ENCODE measurements at places on chromosomes 11 and 22.

GRCh38 chr11:61709572-61709971, 29.4 kb downstream of the DAGLA start:
- DNase-seq = no peak

DNA sequence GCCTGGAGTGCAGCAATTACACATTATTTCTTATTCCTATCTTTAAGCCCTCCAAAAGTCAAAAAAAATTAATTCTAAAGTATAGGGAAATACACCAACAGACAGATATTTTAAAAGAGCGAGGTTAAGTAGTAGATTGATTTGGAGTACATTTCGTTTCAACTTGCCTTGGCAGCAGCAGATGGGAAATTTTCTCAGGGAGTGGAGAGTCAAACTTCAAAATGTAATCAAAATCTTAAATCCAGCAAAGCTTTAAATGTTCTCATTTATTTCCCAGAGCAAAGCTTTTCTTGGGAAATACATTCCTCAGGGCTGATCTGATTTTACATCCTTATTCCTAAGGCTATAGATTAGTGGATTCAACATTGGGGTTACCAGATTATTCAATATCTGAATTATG, 21.9 kb upstream of the VWA5A start:
- no peak for DNase-seq

- DNase-seq = no peak
Observed at GRCh38 chr22:43113526-43114251, 3.1 kb downstream of the BIK start.

DNA sequence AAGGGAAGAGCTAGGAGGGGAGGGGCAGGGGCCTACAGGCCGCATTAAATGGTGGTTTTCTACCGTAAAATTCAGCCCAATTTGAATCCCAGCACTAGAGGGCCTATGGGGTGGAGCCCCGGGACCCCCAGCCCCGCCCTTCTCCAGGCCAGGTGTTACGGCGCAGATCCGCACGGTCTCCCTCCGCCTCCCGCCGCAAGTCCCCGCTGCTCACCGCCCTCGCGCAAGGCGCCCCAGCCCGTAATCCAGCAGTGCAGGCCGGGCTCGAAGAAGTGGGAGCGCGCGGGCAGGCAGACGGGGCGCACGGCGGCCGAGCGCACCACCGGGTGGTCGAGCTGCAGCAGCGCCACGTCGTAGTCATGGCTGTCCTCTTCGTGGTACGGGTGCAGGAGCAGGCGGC, 17.3 kb downstream of the KCTD17 start:
- no peak for DNase-seq

GRCh38 chr11:60944490-60945294, 7.3 kb downstream of the SLC15A3 start:
- DNase-seq = no peak

- DNase-seq = no peak
Observed at GRCh38 chr11:35144806-35145205, 5.8 kb downstream of the CD44 start.

- DNase-seq = no peak
Observed at GRCh38 chr11:117702946-117703598, 93.9 kb downstream of the DSCAML1 start.

DNA sequence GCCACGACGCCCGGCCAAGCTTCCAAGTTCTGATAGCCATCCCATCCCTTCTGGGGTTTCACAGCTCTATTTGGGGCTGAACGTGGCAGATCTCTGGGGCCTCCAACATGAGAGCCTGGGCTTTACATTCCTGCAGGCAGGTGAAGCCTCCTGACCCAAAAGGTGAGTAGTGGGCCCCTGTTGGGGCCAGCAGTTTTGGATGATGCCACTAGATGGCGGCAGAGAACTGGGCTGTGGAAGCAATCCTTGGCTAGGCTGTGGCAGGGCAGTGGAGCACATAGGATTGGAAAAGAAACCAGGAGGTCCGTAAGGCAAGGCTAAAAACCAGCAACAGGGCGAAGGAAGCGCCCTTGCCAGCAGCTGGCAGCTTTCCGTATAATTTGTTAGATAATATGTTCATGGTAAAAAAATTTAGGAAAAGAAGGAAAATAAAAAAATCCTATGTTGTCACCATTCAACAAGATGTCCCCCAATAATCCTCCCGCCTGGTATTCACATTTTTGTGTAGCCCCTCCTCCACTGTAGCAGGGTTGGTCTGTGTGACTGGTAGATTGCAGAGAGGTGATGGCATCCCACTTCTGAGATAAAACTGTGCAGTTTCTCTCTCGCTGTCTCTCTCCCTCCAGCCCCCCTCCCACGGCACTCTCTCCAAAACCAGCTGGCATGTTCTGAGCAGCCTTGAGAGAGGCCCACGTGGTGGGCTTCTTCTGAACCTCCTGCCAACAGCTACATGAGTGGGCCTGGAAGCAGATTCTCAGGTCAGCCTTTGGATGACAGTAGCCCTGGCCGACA, 43.6 kb upstream of the OR4B1 start:
- peak; percentile 30 for DNase-seq

DNA sequence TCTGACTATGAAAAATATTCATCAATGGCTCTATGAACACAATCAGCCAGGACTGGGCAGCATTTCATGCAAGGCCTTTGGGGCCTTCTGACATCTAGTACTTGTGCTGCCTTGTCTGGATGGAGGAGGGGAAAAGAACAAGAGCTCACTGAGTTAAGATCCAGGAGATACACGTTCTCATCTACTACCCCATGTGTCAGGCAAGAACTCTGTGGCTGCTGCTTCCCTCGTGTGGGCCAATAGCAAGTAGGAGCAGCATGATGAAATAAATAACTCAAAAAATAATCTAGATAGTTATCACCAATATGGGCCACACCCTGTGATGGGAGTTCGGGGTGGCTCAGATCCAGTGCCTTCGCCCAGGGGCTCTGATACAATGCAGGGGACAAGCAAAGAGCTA, 7.3 kb downstream of the KCNE3 start:
- no peak for DNase-seq

- DNase-seq = no peak
Observed at GRCh38 chr11:1916132-1916985, 3.1 kb upstream of the TNNT3 start.

DNA sequence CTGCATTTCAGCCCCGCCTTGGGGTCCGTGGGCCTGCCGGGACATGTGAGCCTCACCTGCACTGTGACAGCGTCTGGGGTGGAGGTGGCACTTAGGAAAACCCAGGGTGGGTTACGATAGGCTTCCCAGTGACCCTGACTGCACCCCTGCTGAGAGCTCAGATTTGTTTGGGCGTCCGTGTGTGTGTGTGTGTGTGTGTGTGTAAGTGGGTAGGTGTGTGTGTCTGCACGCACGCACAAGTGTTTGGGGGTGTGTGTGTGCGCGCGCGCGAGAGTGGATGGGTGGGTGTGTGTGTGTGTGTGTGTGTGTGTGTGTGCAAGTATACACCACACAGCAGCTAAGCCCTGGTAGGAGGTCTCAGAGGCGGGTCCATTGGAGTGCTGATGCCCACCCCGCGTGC, 12.1 kb upstream of the ARHGAP8 start:
- DNase-seq = no peak

GRCh38 chr11:1167256-1167655, 9.5 kb downstream of the MUC5AC start:
- no peak for DNase-seq

GRCh38 chr11:26837154-26837553, 115.3 kb upstream of the SLC5A12 start:
- DNase-seq = no peak

- DNase-seq = no peak
Observed at GRCh38 chr11:114972105-114972504, 293.8 kb downstream of the NXPE2 start.

DNA sequence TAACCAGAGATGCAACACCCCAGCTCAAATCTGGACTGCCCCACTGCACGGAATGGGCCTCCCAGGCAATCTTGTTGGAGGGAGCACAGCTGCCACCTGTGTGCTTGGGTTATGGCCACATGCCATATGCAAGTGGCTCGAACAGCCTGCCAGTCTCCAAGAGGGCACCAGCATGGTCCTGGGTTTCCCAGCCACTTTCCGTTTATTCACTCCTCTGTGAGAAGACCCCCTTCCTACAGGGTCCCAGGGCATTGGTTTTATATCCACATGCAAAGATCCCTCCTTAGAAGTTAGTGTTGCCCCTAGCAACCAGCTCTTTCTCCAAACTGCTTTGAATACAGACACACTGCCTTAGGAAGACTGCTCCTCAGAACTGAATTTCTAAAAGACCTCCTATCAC, 487.8 kb downstream of the BUD13 start:
- no peak for DNase-seq

GRCh38 chr22:44918166-44918924, 91.5 kb downstream of the PHF21B start:
- DNase-seq = no peak

- no peak for DNase-seq
Observed at GRCh38 chr11:28350216-28350615, 242.0 kb downstream of the METTL15 start.

DNA sequence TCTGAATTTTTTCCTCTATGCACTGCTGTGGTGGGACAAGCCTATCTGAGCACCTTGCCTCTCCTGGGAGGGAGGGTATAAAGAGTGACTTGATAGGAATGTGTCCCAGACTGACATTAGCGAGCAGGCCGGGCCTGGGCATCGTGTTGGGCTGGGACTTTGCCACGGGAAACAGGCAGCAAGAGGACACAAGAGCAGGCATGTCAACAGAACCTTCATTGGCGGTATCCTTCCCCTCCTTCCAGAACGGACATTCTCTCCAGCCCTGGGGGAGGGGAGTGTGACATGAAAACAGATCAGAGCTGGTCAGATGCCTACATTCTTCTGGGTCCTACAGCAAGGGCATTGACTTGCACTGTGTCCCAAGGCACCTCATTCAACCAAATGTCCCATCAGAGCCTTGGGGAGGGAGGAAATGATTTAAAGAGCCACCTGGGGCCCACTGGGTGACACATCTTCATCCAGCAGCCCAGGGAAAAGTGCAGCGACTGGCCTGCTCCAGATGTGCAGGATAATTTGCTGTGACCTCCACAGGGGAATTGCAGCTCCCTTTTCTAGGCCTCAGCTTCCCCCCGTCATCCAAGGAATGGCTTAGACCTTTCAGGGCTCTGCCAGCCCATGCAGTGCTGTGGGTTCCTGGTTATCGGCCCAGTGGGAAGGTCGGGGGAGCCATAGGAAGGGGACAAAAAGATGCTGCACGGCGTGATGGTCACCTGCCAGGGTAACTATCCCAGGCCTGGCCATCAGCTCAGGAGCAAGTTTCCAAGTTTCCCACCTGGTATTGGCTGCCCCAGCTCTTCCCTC, 21.8 kb upstream of the UVRAG start:
- DNase-seq = no peak

GRCh38 chr22:30856741-30857502, 111.7 kb downstream of the MORC2 start:
- DNase-seq = no peak

- DNase-seq = no peak
Observed at GRCh38 chr11:118915396-118915795, 10.3 kb downstream of the BCL9L start.
